ENCODE measurements at places on chromosomes 7 and 10.

DNA sequence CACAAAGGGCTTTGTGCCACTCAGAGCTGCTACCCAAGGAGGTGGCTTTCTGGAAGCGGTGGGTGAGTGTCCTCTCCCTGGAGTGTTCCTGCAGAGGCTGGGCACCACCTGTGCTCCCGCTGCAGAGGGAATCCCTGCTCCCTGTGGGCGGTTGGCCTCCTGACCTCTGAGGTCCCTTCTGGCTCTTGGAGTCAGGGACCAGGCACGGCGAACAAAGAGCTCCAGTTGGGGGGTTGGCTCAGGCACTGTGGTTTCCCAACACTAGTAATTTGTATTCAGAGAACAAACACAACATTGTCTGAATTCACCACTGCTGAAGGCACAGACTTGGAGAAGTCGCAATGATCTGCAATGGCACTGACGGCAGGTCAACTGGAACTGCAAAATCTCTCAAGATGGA lies 328.9 kb downstream of the PRPF18 start:
- no peak for DNase-seq

GRCh38 chr7:80330434-80330833 lies 181.4 kb downstream of the GNAT3 start:
- no peak for DNase-seq

GRCh38 chr10:25849988-25850387 lies 84.0 kb upstream of the MYO3A start:
- DNase-seq, result no peak

GRCh38 chr10:14244147-14244546 lies 86.6 kb downstream of the FRMD4A start:
- DNase-seq, result no peak

DNA sequence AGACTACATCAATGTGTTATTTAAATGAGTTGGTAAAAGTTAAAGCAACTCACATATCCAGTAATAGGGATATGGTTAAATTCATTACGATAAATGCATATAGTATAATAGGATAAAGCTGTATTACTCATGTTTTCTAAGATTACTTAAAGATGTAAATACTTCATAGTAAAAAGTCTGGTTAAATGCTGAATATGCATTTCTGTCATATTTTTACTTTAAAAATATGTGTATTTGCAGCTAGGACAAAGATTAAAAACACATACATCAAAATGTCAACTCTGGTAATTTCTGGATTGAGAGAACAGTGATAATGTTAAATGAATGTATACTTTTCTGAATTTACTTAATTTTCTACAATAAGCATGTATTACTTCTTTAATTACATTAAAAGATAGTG lies 15.1 kb downstream of the PPP1R9A start:
- DNase-seq, result no peak

GRCh38 chr10:131915990-131916766 lies 15.4 kb downstream of the PPP2R2D start:
- DNase-seq, result no peak
